Ovary (tissue), 10 donors: ENCODE measurements at places on chromosomes 4 and X. TPM values are rescaled to one million over a fixed set of nuclear protein-coding genes. Genes with fewer than 3 reads are reported as not detected.

DUSP9 gene
- 1.9 TPM for total RNA-seq

SMIM10 gene
- 6.6 TPM for total RNA-seq

UNC5C gene
- 3.0 TPM for total RNA-seq

SSX4 gene
- not detected for total RNA-seq

AR gene
- 30.6 TPM for total RNA-seq

SOD3 gene
- 15.3 TPM for total RNA-seq

DNA sequence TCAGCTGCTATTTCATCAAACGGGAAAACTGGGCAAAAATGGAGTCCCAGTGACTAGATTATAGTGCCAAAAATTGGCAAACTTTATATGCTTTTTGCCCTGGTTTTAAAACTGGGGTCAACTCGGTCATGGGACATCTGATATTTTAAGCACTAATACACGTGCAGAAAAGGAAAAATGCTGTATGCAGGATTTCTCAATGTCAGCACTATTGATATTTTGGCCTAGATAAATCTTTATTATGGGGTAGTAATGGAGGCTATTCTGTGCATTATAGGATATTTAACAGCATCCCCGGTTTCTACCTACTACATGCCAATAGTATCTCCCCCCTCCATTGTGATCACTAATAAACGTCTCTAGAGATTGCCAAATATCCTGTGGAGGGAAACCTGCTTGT is 870.9 kb upstream of the IGFBP7 start:
- DNase-seq = no peak

DNA sequence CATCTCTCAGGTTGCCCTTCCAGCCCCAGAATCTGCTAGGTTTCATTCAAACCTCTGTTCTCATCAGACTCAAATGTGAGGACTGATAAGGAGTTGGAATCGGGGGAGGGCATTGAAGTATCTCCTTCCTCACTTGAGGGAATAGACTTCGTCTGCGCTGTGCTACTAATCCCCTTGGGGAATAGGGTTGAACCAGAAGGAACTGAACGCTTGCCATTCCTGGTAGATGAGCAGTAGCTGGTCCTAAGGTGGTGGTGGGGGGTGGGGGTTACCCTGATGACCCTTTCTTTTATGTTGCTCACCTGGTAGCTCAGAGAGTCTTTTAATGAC is 692 bp upstream of the SLC9A7 start:
- no peak for DNase-seq

DNA sequence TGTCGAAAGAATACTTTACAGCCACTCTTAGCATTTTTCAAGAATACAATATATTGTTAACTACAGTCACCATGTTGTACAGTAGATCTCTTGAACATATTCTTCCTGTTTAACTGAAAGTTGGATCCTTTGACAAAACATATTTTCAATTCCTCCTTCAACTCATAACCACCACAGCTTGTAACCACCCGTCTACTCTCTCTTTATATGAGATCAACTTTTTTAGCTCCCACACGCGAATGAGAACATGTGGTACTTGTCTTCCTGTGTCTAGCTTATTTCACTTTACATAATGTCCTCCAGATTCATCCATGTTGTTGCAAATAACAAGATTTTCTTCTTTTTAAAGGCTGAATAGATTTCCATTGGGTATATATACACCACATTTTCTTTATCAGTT is 338.3 kb upstream of the IGFBP7 start:
- DNase-seq = no peak

DNA sequence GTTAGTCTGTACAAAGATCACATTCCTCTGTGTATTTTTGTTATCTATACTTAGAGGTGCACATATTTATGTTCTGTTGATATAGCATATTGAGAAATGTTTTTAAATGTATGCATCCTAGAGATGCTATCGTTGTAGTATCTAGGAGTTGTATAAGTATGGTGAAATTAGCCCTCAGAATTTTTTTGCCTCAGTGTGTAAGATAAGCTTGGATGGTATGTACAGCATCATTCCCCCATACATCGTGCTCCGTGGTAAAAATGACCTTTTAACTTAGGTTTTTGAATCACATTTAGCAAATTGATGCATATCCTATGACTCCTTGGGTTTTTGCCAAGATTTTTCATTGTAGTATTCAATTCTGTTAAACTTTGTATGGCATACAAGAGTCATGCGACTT is 113.5 kb downstream of the RPA4 start:
- DNase-seq = no peak

GRCh38 chr4:15398001-15398400 is 29.8 kb upstream of the C1QTNF7 start:
- no peak for DNase-seq

- DNase-seq = no peak
These were observed 334.5 kb downstream of the PACRGL start for GRCh38 chr4:21034728-21035127.

DNA sequence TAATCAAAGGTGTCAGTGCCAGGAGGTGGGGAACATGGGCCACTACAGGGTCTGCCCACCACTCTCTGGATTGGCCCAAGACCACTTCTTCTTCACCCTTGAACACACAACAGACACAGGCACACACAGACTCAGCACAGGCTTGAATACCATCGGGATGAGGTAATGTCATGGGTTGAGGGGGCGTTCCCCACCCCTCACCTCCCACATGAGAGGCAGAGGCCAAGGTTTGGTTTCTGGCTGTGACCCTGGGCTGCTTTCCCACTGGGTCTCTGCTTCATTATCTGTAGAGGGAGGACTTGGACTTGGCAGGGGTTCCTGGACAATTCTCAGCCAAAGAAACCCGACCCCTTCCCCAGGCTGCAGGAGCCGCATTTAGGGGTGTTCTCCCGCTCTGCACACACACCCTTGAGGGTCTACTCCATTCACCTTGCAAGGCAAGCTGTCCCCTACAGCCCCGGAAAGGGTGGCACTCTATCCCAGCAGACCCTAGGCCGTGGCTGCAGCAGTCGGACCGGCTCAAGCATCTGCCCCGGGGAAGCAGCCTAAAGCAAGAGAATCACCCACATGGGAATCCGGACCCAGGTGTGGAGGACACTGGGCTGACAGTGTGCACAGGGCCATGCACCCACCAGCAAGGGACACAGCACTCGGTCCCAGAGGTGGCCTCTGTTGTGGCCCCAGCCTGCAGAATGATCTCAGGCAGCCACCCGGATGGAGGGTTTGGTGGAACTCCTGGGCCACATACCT is 62.4 kb downstream of the TRMT44 start:
- peak; percentile 85 for DNase-seq

- DNase-seq = no peak
These were observed 10.7 kb upstream of the NPY2R start for GRCh38 chr4:155197757-155198156.

- no peak for DNase-seq
These were observed 9.3 kb upstream of the GPRIN3 start for GRCh38 chr4:89316931-89317366.

DNA sequence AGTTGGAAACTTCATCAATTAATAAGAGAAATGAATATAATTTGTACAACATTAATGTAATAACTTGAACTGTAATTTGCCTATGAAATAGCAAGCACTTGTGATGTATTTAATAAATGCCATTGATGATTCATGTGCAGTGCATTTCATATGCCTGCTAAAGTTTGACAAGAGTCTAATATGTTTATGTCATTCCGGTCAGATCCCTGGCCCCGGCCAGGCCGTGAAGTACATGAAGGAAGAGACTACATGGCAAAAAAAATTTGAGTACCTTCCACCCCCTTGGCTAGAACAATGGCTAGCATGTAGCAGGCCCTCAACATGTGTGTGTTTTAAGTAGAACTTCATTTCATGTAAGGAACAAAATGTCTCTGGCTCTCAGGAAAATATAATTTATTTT is 161.3 kb downstream of the ATP10D start:
- DNase-seq = no peak

- DNase-seq = no peak
These were observed 4.3 kb downstream of the IL1RAPL1 start for GRCh38 chrX:28591542-28591941.
